GF-D8 (cell line): ENCODE measurements at places on chromosomes 4 and X.

GRCh38 chr4:122012735-122013134 is 60.9 kb upstream of the TRPC3 start:
- no peak for DNase-seq

- no peak for DNase-seq
Observed at GRCh38 chr4:128908735-128909134, 99.2 kb downstream of the JADE1 start.

DNA sequence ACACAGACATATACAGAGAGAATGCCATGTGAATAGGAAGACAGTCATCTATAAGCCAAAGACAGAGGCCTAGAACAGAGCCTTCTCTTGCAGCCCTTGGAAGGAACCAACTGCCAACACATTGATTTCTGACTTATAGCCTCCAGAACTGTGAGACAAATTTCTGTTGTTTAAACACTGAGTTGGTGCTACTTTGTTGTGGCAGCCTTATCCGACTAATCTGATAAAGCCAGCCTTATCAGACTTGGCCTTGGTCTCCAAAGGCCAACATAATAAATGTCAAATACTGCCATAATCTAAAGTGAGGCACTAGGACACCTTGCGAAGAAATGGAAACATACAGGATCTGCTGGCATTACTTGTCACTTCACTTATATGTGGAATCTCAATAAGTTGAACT is 24.3 kb upstream of the PRDX4 start:
- no peak for DNase-seq

DNA sequence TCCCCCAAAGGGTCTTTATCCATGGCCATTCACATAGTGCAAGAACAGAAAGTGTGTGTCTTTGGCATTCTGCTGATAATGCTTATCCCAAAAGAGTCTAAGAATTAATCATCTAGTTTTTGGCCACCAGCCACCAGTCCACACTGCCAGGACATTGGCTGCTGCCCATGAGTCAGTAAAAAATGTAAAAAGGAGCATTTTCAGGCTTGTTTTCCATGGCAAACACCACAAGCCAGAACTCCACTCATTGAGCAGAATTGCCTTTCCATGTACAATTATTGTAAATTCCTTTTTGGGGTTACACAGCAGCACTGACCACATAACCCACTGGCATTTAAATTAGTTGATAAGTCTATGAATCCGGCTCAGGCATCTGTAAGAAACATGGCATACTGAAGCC is 89.2 kb upstream of the PRDX4 start:
- no peak for DNase-seq

GRCh38 chrX:13965531-13965930 is 64.2 kb downstream of the GEMIN8 start:
- DNase-seq: no peak

GRCh38 chrX:110743679-110744340 is 51.8 kb downstream of the CHRDL1 start:
- no peak for DNase-seq

DNA sequence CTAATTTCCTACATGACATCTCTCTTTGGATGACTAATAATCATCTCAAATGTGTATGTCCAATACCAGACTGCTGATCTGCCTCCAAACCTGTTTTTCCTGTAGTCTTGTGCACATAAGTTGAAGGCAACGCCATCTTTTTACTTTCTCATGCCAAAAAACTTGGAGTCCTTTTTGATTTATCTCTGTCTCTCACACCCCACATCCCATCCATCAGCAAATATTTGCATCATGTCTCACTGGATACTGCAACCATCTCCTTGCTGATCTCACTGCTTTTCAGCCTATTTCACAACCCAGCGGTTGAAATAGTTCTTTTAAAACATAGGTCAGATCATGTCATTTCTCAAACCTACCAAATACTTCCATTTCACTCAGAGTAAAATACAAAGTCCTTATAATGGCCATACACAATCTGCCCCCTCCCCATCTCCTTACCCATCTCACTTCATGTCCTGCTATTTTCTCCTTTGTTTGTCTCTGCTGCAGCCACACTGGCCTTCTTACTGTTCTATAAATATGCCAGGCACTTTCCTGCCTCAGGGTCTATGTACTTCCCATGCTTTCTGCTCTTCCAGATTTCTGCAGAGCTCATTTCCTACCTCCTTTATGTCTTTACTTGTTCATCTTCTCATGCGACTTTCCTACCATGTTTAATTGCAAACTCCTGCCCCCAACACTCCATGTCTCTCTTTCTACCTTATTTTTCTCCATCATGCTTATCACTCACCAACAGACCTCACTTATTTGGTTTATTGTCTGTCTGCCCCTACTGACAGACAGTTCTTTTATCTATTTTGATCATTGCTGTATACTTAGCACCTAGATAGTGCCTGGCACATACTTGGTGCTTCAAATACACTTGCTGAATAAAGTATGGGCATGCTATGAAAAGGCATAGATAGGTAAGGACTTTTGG is 98.8 kb downstream of the ANXA3 start:
- DNase-seq: peak; percentile 42

DNA sequence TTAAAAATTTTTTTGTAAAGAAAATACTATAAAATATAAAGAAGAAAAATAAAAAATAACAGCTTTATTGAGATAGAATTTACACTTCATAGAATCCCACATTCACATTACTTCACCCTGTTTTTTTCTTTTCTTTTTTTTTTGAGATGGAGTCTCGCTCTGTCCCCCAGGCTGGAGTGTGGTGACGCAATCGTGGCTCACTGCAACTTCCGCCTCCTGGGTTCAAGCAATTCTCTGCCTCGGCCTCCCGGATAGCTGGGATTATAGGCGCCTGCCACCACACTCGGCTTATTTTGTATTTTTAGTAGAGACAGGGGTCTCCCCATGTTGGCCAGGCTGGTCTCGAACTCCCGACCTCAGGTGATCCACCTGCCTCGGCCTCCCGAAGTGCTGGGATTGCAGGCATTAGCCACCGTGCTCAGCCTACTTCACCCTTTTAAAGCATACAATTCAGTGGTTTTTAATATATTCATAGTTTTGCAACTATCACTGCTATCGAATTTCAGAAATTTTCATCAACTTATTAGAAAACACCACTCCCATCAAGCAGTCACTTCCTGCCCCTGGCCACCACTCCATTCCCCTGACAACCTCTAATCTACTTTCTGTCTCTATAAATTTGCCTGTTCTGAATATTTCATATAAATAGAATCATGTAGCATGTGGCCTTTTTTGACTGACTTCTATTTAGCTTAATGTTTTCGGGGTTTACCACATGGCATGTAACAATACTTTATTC is 48.7 kb downstream of the TMEM131L start:
- DNase-seq: no peak

- DNase-seq: no peak
Observed at GRCh38 chr4:158490629-158491028, 31.1 kb upstream of the RXFP1 start.

DNA sequence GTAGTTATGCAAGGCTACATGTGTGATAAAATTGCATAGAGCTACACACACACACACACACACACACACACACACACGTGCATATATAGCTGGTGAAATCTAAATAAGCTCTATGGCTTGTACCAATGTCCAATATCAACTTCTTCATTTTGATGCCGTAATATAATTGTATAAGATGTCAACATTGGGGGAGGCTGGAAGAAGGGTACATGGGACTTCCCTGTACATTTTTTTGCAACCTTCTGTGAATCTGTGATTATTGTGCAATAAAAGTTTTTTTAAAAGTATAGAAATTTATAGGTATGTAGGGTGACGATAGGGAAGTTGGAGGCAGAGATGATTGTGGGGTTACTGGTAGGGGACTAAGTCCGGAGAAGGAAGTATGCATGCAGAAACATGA is 105.5 kb downstream of the HDAC8 start:
- peak; percentile 71 for DNase-seq

- peak; percentile 60 for DNase-seq
Observed at GRCh38 chrX:41441934-41442823, 5.0 kb upstream of the NYX start.

DNA sequence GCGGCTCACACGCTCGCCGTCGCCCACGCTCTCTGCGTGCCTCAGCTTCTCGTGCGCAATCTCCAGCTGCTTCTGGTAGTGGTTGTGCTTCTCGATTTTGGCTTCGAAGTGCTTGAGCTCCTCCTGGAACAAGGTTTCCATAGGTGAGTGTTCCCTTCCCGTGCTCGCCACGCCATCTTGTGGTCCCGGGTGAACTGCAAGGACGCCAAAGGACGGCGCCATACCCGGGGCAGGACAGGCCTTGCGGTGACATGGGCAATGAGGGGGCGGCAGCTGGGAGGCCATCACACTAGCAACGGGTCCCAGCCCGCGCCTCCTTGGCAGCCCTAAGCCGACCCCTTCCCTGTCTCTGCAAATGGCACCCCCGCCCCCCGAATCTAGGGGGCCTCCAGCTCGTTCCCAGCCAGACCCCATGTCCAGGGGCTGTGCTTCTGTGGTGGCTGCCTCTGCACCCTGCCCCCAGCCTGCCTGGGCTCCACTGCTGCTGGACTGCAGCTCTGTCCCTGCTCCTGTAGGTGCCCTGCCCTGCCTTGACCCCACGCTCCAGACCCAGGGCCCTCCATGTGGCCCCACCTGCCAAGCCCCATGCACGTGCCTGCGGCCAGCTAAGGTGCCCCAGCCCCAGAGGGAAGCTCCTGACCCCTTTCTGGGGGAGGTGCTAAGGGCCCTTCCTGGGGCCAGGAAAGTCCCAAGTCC is 17.3 kb downstream of the LRPAP1 start:
- no peak for DNase-seq

DNA sequence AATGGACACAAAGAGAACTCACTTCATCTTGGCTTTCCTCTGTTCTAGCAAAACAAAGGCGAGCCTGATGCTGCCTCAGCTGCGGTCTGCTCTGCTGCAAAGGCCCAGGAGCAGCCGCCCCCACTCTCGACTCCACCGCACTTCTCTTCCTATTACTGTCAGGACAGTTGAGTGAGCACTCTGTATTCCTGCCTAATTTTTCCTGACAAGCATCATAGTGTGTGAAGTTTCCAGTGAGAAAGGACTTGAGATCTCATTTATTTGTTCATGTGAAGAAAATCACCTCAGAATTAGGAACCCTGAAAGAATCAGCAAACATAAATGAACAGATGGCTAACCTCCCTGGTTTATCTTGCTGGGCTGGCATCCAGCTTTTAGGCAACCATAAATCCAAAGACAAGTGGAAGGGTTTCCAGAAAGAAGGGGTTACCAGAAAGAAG is 15.6 kb downstream of the SCARB2 start:
- peak; percentile 47 for DNase-seq

GRCh38 chr4:40292313-40292759 is 42.8 kb upstream of the CHRNA9 start:
- DNase-seq: no peak

DNA sequence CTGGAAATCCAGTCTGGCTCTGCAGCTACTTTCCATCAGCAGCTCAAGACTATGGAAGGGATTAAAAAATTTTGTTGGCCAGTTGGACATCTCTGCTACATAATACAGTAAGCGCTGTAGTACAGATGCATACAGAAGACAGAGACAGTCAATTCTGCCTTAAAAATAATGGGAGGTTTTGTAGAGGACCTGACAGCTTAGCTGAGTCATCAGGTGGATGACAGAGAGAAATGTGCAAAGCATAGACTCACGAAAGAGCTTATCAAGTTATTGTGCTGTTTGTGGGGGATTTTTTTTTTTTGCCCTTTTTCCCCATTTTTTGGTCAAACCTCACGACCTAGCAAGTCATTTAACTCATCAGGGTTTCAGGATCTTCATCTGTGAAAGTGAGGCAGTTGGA is 149.0 kb upstream of the SCML1 start:
- no peak for DNase-seq

DNA sequence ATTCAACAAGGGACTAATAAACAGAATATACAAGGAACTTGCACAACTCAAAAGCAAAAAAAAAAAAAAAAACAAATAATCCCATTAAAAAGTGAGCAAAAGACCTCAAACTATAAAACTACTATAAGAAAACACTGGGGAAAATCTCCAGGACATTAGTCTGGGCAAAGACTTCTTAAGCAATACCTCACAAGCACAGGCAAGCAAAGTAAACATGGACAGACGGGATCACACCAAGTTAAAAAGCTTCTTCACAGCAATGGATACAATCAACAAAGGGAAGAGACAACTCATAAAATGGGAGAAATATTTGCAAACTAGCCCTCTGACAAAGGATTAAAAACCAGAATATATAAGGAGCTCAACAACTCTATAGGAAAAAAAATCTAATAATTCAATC is 17.1 kb upstream of the BMP15 start:
- DNase-seq: no peak

- DNase-seq: no peak
Observed at GRCh38 chr4:2378898-2379297, 39.5 kb downstream of the ZFYVE28 start.

DNA sequence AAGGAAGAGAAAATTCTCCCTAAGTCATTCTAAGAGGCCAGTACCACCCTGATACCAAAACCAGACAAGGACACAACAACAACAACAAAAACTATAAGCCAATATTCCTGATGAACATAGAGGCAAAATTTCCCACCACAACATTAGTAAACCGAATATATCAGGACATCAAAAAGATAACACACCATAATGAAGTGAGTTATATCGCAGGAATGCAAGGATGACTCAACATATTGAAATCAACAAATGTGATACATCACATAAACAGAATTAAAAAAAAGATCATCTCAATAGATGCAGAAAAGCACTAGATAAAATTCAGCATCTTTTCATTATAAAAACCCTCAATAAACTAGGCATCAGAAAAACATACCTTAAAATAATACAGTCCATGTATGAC is 1844.4 kb upstream of the PCDH10 start:
- DNase-seq: no peak

DNA sequence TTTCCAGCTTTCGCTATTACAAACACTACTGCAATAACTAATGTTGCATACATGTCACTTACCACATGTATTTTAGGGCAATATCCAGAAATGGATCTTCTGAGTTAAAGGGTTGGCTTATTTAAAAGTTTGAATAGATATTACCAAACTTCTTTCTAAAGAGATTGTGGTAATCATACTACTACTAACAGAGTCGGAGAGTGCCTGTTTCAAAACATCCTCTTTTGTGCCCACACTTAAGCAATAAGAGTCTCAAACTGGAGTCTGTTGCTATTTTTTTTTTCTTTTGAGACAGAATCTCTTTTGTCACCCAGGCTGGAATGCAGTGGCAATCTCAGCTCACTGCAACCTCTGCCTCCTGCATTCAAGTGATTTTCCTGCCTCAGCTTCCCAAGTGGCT is 35.8 kb downstream of the FGFBP1 start:
- DNase-seq: peak; percentile 62
